ENCODE measurements at places on chromosomes 3 and 15. TPM values are rescaled to one million over a fixed set of nuclear protein-coding genes. Genes with fewer than 3 reads are reported as not detected.

GRCh38 chr15:57158997-57159668 is 217.2 kb upstream of the CGNL1 start:
- DNase-seq: no peak

DNA sequence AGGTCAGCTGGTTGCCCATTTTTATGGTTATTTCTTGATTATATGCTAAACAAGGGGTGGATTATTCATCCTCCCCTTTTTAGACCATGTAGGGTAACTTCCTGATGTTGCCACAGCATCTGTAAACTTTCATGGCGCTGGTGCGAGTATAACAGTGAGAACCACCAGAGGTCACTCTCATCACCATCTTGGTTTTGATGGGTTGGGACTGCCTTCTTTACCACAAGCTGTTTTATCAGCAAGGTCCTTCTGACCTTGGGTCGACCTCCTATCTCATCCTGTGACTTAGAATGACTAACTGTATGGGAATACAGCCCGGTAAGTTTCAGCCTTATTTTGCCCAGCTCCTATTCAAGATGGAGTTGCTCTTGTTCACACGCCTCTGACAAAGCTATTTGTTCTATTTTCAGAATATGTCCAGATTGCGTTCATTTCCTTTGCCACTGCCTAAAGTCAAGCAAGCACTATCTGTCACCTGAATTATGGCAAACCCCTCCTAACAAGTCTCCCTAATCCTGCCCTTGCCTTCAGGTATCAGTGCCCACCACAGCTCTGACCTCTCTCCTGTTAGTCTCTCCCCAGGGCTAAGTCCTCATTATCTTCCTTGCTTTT is 308.5 kb downstream of the ROBO2 start:
- no peak for DNase-seq

DNA sequence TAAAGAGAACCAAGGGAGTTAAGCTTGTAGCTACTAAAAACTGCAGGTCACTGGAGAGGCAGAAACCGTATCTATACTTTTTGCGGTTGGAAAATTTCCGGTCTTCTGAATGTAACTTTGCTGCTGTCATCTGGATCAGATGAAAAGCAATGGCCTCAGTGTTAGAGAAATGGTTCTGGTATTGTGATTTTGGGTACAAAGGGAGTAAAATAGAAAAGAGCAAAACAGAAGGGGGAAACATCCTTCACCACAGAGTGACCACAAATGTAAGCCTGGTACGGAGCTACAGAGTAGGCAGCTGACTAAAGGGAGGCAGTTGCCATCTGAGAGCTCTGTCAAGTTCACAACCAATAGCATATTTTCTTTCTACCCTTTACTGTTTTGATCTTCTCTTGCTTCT is 5.6 kb downstream of the CD96 start:
- no peak for DNase-seq

- no peak for DNase-seq
These were observed 27.1 kb downstream of the CDV3 start for GRCh38 chr3:133600572-133601081.

- peak; percentile 21 for DNase-seq
These were observed 40.5 kb downstream of the ANO10 start for GRCh38 chr3:43581343-43581742.

DNA sequence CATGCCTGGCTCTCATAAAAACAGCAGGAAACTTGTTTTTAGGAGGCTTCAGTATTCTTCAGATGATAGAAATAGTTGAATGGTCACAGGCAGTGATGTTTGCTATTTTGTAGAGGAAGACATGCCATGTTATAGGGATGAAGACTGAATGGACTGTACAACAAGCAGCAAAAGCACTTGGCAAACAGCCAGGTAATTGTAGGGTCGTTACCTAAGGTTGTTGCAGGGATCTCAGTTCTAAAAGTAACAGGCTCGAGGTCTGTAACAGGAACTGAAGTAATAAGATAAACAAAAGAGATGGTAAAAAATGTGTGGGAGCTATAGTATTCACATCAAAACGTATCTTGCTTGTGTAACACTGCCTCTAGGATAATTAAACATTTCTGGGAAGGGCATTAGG is 116.3 kb downstream of the TFG start:
- no peak for DNase-seq

GRCh38 chr3:35936571-35936970 is 297.2 kb downstream of the ARPP21 start:
- peak; percentile 39 for DNase-seq

- DNase-seq: no peak
These were observed 9.0 kb downstream of the ZNF662 start for GRCh38 chr3:42914771-42915515.

- peak; percentile 18 for DNase-seq
These were observed 69.2 kb upstream of the CSTA start for GRCh38 chr3:122255757-122256439.

PDCD7 gene
- total RNA-seq: 9.2 TPM

TERC gene
- total RNA-seq: 110 TPM

ARPP21 gene
- not detected for total RNA-seq

TMEM212 gene
- not detected for total RNA-seq
